ENCODE measurements at places on chromosomes 4 and X.

DNA sequence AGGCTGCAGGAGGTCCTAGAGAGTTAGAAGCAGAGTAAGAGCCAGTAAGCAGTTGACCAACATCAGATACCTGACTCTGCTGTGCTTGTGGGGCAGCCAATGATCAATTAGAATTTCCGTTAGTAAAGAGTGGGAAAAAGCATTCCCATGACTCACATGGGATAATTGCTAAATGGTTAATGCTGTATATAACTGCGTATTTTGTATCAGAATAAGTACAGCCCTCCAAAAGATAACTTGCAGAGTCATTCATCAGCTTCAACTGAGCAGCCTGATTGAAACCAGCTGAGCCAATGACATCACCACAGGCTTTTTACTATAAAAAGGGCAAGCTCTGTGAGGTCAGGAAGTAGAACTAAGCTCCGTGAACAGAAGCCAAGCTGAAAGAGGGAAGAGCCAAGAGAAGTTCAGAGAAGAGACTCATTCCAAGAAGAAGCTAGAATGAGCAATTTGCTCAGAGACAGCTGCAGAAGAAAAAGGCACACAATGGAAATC is 67.9 kb downstream of the PPP3CA start:
- DNase-seq, result peak; percentile 23

DNA sequence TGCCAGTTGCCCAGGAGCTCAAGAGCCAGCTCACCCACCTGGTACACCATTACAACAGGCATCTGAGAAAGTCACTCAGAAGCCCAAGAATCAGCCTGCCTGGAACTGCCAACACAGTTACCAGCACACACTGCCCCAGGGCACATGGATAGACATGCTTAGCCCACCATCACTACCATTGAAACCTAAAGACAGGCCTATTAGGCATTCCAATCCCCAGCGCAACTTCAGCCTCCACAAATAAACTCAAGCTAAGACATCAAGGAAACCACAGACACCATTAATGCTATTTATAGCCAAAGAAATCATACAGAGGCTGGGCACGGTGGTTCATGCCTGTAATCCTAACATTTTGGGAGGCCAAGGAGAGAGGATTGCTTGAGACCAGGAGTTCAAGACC is 42.3 kb downstream of the ATRX start:
- DNase-seq, result no peak

DNA sequence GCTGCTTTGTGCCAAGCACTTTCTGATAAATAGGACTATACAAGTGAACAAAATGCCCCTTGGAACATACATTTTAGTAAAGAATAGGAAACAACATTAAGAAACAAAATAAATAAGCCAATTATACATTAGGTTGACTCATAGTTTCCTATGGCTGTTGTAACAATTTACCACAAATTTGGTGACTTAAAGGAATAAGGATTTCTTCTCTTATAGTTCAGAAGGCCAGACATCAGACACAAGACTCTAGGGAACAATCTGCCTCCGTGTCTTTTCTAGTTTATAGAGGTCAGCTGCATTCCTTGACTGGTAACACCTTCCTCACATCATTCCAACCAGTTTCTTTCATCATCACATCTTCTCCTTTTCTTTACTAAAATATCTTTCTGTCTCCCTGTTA is 235.9 kb upstream of the PCDH18 start:
- DNase-seq, result no peak

- DNase-seq, result no peak
Measured at GRCh38 chr4:172270397-172270796, 457.2 kb downstream of the GALNTL6 start.

GRCh38 chr4:54945838-54946237 is 179.6 kb downstream of the KDR start:
- DNase-seq, result no peak

- DNase-seq, result no peak
Measured at GRCh38 chr4:107299646-107300045, 263.5 kb upstream of the DKK2 start.

GRCh38 chr4:83129264-83129663 is 14.7 kb upstream of the PLAC8 start:
- no peak for DNase-seq

DNA sequence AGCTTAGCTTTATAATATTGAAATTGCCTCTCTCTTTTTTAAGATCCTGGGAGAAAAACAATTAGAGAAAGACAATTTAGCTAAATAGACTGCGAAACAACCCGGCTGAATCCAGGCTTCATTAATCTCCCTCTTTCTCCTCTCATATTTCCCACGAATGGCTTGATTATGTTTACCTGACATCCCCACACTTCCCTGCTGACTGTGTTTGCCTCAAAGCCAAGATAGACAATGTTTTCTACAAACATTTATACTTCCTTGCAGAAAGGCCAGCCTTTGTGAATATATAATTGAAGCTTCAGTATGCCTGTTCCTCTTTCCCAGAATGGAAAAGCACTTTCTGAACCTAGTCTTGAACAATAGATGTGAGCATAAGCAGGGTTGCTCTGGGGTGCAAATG is 566.8 kb downstream of the PDHA2 start:
- DNase-seq, result no peak

GRCh38 chr4:158837527-158838141 is 68.8 kb downstream of the FNIP2 start:
- no peak for DNase-seq

GRCh38 chr4:118373614-118374255 is 20.9 kb upstream of the PRSS12 start:
- DNase-seq, result no peak

GRCh38 chr4:72496119-72496518 is 72.9 kb downstream of the ADAMTS3 start:
- DNase-seq, result no peak

- DNase-seq, result no peak
Measured at GRCh38 chr4:45079616-45080015, 353.3 kb upstream of the GNPDA2 start.

DNA sequence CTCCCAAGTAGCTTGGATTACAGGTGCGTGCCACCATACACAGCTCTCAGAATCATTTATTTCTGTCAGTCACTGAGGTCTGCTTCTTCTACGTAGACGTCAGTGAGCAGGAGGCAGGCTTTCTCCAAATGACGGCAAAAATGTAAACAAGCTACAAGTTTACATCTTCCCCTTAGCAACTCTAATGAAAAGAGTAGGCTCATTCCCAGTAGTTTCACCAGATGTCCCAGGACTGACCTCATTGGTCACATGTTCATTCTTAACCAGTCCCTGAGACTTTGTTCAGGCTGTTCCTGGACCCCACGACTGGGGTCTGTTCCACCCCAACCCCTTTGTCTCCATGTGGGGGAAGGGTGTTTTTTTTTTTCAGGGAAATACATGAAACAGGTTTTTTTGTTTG is 67.1 kb downstream of the TENM3 start:
- no peak for DNase-seq

DNA sequence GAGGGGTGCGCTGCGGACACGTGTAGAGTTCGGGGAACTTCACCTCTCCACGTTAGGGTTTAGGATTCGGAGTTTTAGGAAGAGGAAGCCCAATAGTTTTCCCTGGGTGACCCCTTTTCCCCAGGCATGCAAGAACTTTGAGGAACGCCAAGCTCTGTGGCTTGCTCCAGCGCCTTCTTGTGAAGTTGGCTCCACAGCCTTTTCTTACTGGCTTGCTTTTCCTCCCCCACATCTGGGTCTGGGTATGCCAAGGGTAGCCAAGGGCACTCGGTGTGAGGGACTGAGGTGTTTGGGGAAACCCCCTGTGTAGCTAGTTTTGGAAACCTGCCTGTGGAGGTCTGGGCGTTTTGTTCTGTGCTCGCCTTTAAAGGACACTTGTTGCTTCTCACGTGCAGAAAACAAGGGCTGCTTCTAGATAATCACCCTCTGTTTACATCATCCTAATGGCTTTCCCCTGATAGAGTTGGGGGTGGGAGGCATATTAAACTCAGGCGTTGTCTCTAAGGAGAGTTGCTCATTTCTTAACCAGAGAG is 746 bp downstream of the EDNRA start:
- no peak for DNase-seq

DNA sequence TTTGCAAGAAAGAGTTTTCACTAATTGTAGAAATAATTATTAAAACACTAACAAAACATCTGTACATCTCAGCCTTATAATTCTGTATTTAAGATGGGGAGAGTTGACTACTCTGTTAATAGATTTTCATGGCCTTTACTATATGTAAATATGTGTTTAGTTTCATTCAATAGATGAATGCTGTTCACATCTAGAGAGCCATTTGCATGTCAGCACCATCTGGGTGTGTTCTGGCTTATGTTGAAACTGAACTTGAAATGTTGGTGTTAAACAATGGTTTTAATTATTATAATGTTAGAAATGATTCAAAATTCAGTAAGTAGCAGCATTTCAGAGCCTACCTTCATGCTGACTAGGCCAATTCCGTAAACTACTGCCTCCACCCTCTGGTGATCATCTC is 102.5 kb upstream of the ADAD1 start:
- no peak for DNase-seq

- no peak for DNase-seq
Measured at GRCh38 chrX:7412840-7413239, 264.9 kb upstream of the PUDP start.

DNA sequence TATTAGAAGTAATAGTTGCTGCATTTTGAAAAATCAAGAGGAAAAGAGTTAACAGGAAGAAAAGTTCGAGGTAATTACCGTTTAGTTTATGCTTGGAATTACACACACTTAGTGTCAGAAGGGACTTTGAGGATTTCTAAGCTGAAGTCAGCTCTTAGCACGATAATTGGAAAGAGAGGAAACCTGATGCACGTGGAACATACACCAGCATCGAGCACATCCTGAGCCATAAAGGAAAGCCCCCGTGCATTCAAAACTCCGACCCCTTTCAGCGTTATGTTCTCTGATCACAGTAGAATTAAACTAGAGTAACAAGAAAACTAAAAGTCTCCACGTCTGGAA is 400 bp upstream of the PAQR3 start:
- no peak for DNase-seq

DNA sequence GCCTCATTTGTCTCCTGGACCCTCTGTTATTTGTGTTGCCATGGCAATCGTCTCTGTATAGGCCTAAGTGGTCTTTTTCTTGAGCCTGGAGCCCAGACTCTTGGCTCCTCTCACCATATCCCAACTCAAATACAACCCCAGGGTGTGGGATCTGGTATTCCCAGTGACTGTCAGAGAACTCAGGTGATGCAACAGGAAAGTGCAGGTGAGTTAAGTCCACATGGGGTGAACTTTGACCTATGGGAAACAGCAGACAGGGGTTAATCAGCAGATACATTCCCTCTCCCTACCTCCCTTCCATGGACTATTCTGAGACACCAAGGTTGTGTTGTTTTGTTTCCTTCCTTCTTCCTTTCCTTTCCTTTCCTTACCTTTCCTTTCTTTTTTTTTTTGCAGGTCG is 130.9 kb upstream of the RPS6KA3 start:
- DNase-seq, result no peak

- no peak for DNase-seq
Measured at GRCh38 chr4:53563824-53564223, 27.5 kb downstream of the LNX1 start.

DNA sequence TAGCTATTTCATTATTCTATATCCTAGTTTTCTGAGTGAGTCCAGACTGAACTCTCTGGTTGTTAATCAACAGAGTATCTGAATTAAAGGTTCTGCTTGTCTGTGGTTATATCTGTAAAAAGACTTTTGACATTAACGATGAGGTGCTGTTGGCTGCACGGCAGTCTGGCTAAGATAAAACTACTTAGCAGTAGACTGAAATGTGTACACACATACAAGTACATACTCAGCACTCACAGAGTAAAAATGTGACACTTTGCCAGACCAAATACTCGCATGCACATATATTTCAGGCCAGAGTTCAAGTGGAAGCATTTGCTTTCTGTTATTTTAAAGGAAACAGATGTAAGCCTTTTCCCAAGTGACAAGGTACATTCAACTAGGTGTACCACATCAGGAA is 80.5 kb downstream of the PRDM5 start:
- no peak for DNase-seq

DNA sequence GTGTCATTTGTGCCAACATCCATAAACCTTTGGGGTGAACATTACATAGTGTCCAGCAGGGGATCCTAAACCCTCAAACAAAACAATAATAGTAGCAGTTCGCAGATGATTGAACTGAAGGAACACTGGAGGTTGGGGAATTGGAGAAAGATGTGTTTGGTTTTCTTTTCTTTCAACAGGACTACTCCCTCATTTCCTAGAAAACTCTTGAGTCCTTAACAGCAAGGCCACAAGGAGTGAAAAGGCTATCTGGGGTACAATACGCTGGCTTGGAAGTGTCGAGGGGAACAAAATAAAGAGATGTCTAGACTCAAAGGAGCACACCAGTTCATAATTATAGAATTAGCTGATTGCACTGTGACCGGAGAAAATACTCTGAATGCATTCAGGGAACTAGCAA is 72.1 kb downstream of the IDS start:
- no peak for DNase-seq

GRCh38 chr4:8215001-8215427 is 15.9 kb downstream of the SH3TC1 start:
- DNase-seq, result no peak

DNA sequence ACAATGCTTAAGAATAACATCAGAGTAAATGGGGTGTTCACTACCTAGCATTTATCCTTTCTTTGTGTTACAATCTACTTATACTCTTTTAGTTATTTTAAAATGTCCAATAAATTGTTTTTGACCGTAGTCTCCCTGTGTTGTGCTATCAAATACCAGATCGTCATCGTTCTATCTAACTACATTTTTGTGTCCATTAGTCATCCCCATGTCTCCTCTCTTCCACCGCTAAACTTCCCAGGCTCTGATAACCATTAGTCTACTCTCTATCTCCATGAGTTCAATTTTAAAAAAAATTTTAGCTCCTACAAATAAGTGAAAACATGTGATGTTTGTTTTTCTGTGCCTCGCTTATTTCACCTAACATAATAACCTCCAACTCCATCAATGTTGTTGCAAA is 381.9 kb downstream of the PRDM5 start:
- no peak for DNase-seq

DNA sequence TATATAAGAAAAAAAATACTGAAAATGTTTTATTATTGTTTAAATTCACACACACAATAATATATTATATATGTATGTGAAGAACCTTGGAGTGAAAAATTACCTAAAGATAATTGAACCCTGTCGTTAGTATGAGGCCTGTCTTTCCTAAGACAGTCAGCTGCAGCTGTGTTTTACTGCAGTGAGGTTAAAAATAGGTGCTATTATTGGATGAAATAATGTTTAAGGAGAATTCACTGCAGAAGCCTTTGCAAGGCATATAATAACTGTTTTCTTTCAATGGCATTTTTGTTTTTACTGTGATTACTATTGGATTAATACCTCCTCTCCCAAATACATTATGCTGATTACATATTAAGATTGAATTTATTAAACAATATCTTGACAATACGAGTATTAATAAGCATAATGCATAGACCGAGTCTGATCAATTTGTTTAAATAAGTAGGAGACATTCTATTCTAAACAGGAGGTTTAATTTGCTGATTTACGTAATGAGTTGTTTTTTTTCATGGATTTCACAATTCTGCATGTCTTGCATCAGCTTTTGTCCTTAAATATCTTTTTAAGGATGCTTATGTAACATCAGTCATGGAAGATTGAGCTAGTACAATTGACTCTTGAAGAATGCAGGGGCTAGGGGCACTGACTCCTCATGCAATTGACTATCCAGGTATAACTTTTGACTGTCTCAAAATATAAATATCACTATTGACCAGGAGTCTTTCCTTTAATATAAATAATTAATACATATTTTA is 1181.1 kb upstream of the PCDH7 start:
- DNase-seq, result no peak
